ENCODE measurements at places on chromosomes 4 and X.

GRCh38 chr4:64121803-64122202 is 287.4 kb downstream of the TECRL start:
- DNase-seq, result no peak

- no peak for DNase-seq
Measured at GRCh38 chrX:65731684-65732289, 64.3 kb downstream of the MSN start.

GRCh38 chr4:29900336-29900735 is 819.8 kb upstream of the PCDH7 start:
- no peak for DNase-seq

- DNase-seq, result no peak
Measured at GRCh38 chr4:102036619-102037376, 246.3 kb downstream of the BANK1 start.

GRCh38 chr4:107500551-107500950 is 219.5 kb downstream of the PAPSS1 start:
- no peak for DNase-seq

GRCh38 chr4:102356562-102357202 is 11.4 kb upstream of the SLC39A8 start:
- DNase-seq, result no peak

GRCh38 chr4:5266991-5267390 is 215.7 kb downstream of the STK32B start:
- DNase-seq, result no peak

DNA sequence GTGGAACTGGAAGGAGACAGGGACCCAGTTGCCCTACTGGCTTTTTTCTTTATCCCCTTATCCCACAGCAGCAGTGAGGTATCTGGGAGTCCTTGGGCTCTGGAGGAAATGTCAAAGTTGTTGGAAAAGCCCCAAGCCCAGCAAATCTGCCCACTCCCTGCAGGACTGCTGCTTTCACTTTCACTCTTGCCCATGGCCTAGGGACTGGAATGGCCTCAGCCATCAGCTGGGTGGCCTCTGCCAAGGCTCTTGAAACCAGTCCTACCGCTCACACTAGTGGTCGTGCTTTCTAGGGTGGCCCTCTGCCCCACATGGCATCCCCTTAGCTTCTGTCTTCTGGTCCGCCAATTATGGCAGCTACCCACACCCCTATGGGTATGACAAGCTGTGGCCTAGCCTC is 9.7 kb upstream of the RHOXF1 start:
- no peak for DNase-seq

GRCh38 chr4:1151541-1151940 is 20.8 kb downstream of the SPON2 start:
- DNase-seq, result no peak

DNA sequence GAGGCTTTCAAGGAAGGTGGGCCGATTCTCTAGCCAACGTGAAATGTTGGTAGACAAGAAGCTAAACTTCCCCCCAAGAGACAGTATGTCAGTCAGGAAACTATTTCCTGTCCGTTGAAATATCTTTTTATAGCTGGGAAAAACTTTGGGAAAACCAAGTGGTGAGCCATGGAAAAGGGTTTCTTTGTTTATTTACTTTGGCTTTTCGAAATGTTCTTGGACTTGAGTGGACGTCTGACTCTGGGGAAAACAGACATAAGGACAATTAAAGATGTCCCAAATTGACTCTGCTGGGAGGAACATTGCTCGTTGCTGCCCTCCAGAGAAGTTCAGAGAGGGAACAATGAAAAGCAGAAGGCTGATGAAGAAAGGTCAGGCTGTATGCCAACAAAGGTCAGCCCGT is 295.4 kb downstream of the RAPGEF2 start:
- DNase-seq, result no peak

DNA sequence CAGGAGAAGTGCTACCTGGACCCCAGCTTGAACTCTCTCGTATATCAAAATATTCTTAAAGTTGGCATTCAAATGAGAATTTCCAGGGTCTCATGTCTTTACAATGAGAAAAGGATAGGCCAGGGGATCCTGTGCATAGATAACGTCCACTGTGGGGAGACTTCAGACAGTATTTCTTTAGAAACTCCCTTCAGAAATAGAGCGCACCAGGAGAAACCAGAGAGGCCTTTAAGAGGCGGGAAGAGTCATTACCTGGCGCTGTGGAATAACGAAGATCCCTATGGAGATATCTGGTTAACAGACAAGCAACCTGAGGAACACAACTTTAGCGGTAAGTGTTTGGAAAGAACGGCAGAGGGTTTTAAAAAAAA is 600 bp downstream of the RADX start:
- no peak for DNase-seq

- DNase-seq, result no peak
Measured at GRCh38 chr4:82802911-82803310, 4.3 kb upstream of the SCD5 start.

DNA sequence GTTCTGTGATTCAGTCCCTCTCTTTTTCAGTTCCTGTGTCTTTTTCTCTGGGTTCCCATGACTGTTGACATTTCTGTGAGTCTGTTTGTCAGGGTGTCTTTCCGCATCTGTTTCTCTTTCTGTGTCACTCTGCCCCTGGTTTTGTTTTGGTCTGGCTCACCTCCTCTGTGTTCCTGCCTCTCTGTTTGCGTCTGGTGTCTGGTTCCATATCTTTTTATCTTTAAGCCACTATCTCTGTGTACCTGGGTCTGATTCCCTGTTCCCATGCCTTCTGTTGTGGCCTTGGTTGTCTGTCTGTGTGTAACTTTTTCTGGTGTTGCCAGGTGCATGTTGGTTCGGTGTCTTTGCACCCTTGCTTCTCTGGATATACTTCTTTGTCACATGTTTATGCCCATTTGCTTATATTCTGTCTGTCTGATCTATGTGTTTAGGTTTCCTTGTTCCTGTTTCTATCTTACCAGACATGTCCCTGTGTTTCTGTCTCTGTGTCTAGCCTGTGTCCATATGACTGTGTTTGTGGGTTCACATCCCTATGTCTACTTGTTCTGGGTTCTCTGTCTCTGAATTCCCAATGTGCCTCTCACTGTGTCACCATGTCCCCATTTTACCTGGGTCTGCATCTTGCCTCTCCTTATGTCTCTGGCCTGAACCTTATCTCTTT is 50.2 kb downstream of the ITIH6 start:
- no peak for DNase-seq

DNA sequence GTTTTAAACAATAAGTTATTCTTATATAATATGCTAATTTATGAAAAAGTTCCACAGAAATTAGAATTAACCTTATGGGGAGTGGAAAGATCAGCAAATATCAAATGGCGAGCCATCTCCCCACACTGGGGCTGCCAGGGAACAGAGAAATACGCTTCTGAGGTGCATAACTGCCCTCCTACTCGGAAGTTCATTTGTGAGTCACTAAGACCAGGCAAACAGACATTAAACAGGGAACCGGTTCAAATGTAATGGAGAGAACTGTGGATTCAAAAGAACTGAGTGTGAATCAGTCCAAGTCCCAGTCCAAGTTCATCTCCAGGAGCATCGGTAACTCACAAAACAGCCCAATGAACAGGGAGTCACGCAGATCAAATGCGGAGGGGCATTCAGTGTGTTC is 11.4 kb upstream of the S100G start:
- no peak for DNase-seq

DNA sequence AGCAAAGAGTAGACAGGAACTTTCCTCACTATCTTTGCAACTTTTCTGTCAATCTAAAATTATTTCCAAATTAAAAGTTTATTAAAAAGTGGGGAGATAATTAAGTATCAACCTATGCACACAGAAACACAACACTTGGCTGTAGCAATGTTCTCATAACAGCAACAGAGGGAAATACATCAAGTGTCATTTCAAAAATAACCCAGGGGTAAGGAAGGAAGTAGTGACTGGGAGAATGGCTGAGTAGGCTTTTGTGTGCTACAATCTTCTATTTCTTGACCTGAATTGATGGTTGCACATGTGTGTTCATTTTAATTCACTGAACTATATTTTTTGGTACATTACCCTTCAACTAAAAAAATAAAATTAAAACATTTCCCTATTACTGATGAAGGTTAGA is 67.5 kb downstream of the ABCG2 start:
- DNase-seq, result no peak

GRCh38 chrX:18210470-18210869 is 10.2 kb downstream of the BEND2 start:
- DNase-seq, result no peak

- no peak for DNase-seq
Measured at GRCh38 chr4:66016240-66016639, 346.0 kb upstream of the EPHA5 start.

- DNase-seq, result no peak
Measured at GRCh38 chr4:145795521-145795920, 115.6 kb downstream of the C4orf51 start.

DNA sequence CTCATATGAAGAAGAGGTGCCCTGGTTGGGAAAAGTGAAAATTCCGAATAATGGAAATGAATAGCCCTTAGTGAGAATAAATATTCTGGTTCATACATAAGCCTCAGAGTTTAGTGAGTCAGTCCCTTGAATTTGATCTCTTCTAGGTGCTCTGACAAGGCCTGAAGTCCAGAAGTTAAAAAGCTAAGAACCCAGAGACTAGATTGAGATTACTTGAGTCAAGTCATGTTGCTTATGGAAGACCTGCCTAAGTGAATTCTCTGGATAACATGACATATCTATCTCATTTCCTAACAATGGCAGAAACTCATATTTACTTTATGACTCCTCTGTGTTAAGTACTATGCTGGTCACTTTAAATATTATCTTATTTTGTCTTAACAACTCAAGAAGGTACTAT is 10.5 kb upstream of the PRSS48 start:
- no peak for DNase-seq

- no peak for DNase-seq
Measured at GRCh38 chr4:55218041-55218440, 92.6 kb upstream of the KDR start.

GRCh38 chrX:45524296-45524695 is 323.6 kb upstream of the DIPK2B start:
- DNase-seq, result no peak

DNA sequence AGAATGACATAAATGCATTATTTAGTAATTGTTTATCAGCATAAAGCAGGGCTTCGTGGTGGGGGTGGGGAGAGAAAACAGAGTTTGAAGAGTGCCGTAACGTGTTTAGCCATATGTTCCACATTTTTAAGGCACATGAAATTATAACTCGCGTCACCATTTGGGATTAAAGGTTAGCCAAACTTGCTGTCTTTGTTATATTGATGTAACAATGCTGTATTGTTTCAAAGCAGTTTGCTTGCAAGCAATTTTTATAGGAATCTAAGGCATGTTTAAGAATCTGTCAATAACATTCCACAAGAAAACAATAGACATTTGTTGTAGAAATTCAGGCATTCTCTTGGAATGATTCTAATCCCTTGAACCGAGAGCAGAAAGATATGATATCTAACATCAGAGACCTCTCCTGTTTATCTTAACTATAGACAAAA is 78.3 kb downstream of the CLDN22 start:
- no peak for DNase-seq

- no peak for DNase-seq
Measured at GRCh38 chr4:125123570-125124109, 191.1 kb upstream of the FAT4 start.

DNA sequence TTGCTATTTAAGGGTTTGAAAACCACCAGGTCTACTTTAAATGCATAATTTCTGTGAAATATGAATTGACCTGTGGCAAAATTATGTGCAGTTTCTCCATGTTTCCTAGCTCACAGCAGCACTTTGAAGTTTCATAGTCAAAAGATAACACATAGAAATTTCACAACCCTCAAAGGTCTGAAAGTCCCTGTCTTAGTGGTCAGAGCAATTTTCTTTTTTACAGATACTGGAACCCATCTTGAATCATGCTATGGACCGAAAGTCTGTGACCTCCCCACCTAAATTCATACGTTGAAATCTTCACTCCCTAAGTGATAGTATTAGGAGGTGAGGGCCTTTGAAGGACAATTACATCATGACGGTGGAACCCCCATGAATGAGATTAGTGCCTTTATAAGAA is 240.4 kb upstream of the BMP3 start:
- no peak for DNase-seq

DNA sequence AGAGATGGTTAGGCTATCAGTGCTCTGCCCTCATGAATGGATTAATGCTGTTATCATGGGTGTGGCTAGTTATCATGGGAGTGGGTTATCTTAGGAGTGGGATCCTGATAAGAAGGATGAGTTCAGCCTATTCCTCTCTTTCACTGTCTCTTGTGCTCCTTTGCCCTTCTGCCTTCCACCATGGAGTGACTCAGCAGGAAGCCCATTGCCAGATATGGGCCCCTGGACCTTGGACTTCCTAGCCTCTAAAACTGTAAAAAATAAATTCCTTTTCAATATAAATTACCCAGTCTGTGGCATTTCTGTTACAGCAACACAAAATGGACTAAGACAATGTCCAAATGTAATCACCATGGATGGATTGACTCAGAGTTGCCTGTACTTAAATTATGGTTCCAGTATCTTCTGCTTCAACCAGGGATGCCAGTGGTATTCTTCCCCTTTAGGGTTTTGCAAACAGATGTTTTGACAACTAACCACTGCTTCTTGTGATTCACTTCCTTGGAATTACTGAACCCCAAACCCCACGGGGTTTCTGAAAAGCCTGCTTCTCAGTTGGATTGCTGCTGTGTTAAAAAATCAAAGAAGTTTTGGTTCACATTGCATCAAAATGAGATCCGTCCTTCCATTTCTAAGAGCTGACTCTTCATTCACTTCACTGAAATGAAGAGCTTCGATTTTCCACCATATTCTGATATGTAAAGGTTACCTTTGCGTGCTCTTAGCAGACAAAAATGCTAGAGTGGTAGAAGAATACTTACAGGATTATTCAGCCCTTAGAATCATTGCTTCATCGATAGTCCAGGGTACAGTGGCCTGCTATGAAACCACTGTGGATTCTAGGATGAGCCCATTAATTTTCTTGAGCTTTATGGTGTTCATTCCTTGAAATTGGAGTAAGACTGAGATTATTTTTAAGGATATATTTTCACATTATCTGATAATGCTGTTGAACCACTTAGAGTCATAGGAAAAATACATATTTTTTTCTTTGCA is 107.7 kb downstream of the FRMPD4 start:
- DNase-seq, result no peak

GRCh38 chr4:187118602-187119120 is 395.0 kb upstream of the FAT1 start:
- no peak for DNase-seq

GRCh38 chr4:159045321-159045720 is 57.6 kb upstream of the RAPGEF2 start:
- no peak for DNase-seq

GRCh38 chr4:55372259-55372658 is 23.5 kb upstream of the TMEM165 start:
- no peak for DNase-seq

DNA sequence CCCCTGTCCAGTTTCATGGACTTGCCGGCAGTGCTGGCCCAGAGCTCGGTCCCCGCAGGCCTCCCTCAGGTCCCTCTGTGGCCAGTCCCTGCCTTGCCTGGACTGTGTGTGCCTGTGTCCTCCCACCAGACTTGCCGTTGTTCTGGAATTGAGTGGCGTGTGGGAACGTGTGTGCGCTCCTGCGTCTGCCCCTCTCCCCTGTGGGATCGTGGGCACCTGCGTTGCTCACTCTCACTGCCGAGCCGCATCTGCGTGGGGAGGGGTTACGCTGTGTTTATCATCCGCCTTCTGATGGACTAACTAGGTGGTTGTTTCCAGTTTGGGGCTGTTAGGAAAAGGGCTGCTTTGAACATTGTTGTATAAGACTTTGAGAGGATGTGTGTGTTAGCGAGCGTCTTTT is 21.2 kb downstream of the PCGF3 start:
- DNase-seq, result no peak

- no peak for DNase-seq
Measured at GRCh38 chr4:139988863-139989765, 164.9 kb downstream of the MAML3 start.

- DNase-seq, result no peak
Measured at GRCh38 chr4:101981756-101982155, 191.2 kb downstream of the BANK1 start.

- no peak for DNase-seq
Measured at GRCh38 chr4:184459413-184459812, 14.9 kb downstream of the IRF2 start.

All from stimulated activated CD8-positive, alpha-beta memory T cell treated with anti-CD3 and anti-CD28 coated beads, Interleukin-2, amount 100 ng/mL, for 1 hour (primary cell).